ENCODE measurements at places on chromosomes 7 and 10. TPM values are rescaled to one million over a fixed set of nuclear protein-coding genes. Genes with fewer than 3 reads are reported as not detected.

DNA sequence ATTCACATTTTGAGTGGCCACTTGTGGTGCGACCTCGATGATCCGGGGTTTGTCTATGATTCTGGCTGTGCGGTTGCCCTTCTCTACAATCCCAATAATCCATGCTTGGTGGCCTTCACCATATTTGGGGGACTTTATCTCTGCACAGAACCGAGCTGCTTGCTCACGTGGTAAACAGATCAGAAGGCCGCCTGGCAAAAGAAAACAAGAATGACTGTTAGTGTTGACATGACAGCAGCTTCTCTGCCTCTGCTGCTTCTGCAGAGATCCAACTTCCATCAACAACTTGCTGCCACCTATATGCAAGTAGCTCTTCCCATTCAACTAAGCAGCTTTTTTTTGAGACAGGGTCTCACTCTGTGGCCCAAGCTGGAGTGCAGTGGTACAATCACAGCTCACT lies 19.3 kb upstream of the PHYH start:
- no peak for DNase-seq

DNA sequence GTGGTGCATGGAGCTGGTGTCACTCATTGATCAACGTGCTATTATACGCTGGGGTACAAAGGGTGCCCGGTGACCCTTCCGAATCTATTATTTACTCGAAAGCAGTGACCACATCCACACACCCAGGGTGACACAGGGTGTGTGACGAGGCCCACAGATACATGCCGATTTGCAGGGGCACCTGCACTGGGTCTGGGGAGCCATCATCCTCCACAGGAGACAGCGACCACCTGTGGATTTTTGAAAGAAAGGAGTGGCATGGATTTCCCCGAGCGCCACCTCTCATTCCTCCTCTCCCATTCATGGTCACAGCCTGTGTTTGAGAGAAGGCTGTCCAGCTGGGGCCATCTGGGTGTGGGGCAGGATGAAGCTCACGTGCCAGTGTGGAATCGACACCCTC lies 249.7 kb downstream of the PAXIP1 start:
- DNase-seq = no peak

- DNase-seq = no peak
These were observed 98.9 kb downstream of the CARD11 start for GRCh38 chr7:2944739-2945138.

The PIP gene
- not detected for total RNA-seq

The FAM221A gene
- total RNA-seq = 6.1 TPM

The UTF1 gene
- not detected for total RNA-seq

Data from endothelial cell of umbilical vein (primary cell).